ENCODE measurements at places on chromosomes 12 and 14.

DNA sequence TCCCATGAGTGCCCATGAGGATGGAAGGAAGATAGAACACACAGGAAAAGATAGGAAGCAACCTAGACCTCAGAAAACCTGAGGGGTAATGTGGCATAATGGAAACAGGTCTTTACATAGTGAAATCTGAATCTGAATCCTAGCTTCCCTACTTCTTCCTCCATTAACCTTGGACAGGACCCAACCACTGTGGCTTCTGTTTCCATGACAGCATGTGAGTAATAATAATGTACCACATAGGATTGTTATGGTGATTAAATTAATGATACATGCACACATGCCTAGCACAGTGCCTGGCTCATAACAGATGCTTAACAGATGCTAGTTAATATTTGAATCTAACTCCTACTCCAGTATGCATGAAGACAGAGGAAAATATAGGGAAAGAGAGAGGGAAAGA is 11.2 kb downstream of the TTC9 start:
- DNase-seq = no peak

DNA sequence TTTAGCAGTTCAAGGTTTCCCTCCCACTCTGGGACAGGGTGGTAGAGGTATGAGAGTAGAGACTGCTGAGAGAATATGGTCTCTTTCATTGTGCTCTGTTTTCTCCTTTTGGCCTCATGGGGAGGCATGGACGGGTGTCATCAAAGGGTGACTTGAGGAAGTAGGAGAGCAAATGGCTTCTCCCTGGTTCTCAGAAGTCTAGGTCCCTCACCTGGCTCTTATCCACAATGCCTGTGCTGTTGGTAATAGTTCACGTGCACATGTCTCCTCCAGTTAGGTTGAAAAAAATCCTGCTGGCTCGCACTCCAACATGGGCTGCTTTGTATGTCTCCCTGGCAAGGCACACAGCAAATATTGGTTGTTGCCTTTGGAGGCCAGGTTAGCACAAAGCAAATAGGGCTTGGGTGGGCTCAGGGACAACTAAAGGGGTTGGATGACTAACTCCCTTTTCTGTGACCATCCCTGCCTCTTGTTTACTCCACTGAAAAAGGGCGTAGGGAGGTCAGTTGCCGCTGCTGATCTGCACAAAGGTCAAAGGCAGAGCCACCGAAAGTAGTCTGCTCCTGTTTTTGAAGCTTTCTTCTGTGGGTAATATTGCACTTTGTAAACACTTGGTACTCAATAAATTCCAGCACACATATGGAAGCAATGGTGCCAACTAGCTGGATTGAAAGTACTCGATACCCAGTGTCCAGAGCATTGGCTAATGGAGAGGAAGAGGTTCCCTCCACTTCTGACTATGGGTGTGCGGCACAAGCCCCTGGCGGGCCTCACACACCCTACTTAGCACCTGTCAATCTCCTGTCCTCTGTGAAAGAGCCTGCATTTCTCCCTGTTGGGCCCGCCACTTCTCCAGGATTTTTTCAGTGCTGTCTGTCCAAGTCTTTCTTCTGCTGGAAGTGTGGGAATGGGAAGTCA is 121.8 kb downstream of the SLC38A6 start:
- DNase-seq = peak; percentile 17

DNA sequence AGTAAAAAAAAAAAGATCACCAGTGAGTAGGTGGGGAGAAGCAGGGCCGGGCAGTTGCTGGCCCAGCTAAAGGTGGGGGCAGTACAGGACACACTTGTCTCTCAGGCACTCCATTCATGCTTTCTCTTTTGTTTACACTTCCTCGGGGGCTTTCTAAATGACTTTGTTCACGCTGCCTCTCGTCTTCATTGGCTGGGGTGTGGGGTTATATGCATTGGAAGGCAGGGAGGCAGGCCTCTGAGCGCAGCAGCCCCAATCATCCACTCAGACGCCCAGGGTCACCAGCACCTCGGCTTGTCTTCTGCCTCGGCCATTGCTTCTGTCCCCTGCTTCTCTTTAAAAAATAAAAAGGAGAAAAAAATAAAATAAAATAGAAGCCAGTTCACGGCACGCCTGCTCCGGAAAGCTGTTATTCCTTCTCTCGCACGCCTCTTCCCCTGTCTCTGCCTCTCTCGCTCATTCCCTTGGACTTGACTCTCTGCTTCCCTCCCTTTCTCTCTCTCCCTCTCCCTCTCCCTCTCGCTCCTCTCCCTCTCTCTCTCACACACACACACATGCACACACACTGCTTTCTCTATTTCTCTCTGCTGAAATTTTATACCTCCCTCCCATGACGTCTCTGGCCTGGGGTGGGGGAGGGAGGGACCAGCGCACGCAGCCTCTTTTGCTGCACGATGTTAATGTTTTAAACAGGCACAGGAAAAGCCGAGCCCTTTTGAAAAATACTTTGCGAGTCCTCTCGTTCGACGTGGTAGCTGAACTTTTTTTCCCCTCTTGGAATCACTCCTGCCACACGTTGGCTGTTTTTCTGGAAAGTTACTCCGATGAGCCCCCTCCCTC is at the start of gene TGFB3:
Gene TGFB3, minus strand, starts transcription at position 570 of the 840 bp plus-strand sequence. CDS start 1,102 bp downstream, outside the sequence.
- DNase-seq = peak; percentile 67

DNA sequence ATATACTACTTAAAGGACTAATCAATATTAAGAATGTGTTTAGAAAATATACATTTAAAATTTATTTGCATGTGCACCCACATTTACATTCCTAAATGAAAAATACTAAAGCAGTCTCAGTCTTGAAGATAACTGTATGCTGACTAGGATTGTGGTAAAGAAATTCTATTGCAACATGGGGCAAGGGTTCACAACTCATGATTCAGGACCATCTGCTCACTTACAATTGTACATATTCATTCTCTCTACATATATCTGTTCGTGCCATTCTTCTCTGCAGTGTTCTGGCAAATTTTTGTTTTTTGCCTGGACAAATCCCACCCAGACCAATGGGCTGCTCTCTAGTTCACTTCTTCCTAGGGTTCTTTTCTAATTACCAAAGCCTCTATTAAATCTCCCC is 417.2 kb upstream of the NOVA1 start:
- no peak for DNase-seq

DNA sequence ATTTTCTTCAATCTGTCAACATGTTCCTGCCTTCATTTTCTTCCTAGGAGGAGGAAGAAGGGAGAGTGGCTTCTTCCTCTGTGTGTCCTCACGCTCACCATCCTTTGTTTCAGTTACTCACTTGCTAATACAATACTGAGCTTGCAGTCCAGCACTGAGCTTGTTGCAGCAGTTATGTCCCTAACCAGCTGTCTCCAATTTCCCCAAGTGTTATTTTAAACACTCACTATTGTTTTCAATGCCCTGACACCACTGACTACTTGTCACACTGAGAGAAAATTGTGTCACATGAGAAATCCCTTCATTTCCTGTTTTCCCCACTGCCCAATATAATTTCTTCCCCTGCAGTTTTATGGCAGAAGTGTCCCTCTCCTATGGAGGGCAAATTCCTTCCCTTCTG is 53.4 kb downstream of the HSD17B6 start:
- DNase-seq = no peak

- no peak for DNase-seq
Measured at GRCh38 chr14:99664058-99664936, 19.4 kb downstream of the HHIPL1 start.

GRCh38 chr12:26519462-26519861 is 313.5 kb downstream of the ITPR2 start:
- no peak for DNase-seq
